ENCODE measurements at places on chromosomes 4 and X.

GRCh38 chr4:1381944-1382541 lies 24.2 kb downstream of the NKX1-1 start:
- no peak for DNase-seq

DNA sequence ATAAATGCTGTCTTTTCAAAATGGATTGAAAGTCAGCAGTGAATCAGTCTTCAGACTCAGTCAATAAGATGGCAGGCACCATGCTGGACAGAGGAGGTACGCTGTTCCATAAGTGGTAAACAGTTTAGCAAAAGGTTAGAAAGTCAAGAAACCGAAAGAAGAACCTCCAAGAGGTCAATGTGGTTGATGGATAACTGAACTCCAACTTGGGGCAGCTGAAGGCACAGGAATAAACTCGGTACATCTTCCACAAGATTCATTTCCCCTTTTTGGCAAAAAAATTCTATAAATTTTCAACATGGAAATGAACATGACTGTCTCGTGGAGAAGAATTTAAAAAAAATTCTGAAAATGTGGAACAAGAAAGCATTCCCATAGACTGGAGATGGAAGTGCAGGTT lies 18.4 kb upstream of the SEL1L3 start:
- DNase-seq, result no peak

DNA sequence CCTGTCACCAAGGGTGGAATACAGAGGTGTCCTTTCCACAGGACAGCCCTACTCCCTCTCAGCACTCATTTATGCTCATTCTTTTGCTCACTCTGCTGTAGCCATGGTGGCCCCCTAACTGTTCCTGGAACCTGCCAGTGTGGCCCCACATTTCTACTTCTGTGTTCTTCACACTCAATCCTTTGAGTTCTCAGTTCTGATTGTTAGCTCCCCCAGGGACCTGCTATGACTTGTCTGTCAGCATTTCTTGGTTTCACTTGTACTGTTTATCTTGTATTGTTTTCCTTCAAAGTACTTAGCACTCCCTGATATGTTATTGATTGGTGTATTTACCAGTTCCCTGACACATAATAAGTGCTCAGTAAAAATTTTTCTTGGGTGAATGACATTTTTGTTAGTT lies 14.9 kb downstream of the VBP1 start:
- DNase-seq, result no peak

GRCh38 chr4:91127192-91127591 lies 1000.0 kb downstream of the CCSER1 start:
- DNase-seq, result no peak

GRCh38 chr4:11710453-11711093 lies 281.9 kb upstream of the HS3ST1 start:
- no peak for DNase-seq

- DNase-seq, result no peak
Observed at GRCh38 chr4:75289914-75290582, 224.2 kb downstream of the RCHY1 start.

GRCh38 chr4:28010577-28011240 lies 1150.1 kb downstream of the STIM2 start:
- DNase-seq, result no peak

DNA sequence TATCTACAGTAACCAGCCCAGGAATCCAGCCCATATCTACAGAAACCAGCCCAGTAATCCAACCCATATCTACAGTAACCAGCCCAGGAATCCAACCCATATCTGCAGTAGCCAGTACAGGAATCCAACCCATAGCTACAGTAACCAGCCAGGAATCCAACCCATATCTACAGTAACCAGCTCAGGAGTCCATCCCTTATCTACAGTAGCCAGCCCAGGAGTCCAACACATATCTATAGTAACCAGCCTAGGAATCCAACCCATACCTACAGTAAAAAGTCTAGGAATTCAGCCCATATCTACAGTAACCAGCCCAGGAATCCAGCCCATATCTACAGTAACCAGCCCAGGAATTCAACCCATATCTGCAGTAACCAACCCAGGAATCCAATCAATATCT lies 445.0 kb upstream of the BOD1L1 start:
- no peak for DNase-seq

GRCh38 chrX:108165383-108166111 lies 74.0 kb downstream of the ATG4A start:
- no peak for DNase-seq

Data from cortex of kidney (tissue), 1 donor.